ENCODE measurements at places on chromosomes 1 and 21.

- DNase-seq: no peak
- peaks cover 24% of the 10 kb centered on the region for H3K4me1 ChIP-seq
- no peak overlapping the region for H3K4me3 ChIP-seq
- H3K27me3 ChIP-seq: no peaks in the 10 kb centered on the region
- H3K27ac ChIP-seq: no peak overlapping the region
Observed at GRCh38 chr1:83997631-83998030, 1.3 kb downstream of the TTLL7 start.

GRCh38 chr1:26408604-26409003, 2.0 kb upstream of the LIN28A start:
- no peaks in the 10 kb centered on the region for H3K4me1 ChIP-seq
- H3K36me3 ChIP-seq: no peaks in the 10 kb centered on the region
- no peak overlapping the region for H3K27ac ChIP-seq
- peak; percentile 70 for DNase-seq

DNA sequence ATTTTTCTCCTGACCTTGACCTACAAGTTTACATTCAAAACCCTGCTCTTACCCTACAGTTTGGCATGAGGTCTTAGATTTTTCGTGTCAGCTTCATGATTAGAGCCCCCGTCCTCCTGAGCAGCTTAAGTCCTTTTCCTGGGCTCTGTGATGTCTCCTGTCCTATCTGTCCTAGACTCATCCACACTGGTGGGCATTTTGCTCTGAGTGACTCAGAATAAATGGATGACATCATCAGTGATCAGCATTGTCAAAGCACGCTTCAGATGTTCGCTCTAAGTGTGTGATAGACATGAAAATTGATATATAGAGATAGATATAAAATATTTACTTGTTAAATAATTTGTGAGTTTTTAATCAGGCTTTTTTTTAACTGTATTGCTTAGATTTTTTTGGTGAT, 21.8 kb downstream of the RGS13 start:
- H3K27me3 ChIP-seq: no peaks in the 10 kb centered on the region
- no peak overlapping the region for H3K4me3 ChIP-seq
- H3K4me1 ChIP-seq: no peaks in the 10 kb centered on the region
- DNase-seq: no peak

GRCh38 chr1:203667616-203668015, 41.0 kb downstream of the ATP2B4 start:
- H3K27ac ChIP-seq: no peak overlapping the region
- H3K4me3 ChIP-seq: no peak overlapping the region
- H3K4me1 ChIP-seq: peaks cover 33% of the 10 kb centered on the region
- no peaks in the 10 kb centered on the region for H3K27me3 ChIP-seq
- H3K36me3 ChIP-seq: no peaks in the 10 kb centered on the region
- peak; percentile 13 for DNase-seq

DNA sequence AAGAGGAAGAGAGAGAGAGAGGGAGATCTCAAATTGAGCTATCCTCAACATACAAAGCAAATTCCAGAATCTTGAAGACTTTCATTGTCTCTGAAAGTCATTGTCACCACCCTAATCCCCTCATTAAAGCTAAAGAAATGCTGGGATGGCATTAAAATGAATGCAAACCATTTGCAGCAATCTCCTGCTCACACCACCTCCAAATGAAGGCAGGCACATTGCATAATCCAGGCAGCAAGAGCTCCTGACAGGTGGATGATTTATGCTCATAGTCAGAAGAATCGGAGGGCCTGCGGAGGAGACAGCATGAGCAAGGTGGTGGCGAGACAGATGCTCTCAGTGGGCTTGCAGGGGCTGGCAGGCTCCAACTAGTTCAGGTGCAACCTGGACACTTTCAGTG, 90.2 kb downstream of the ESRRG start:
- no peaks in the 10 kb centered on the region for H3K27me3 ChIP-seq
- DNase-seq: no peak
- H3K4me3 ChIP-seq: no peak overlapping the region
- no peaks in the 10 kb centered on the region for H3K36me3 ChIP-seq
- H3K27ac ChIP-seq: no peak overlapping the region
- H3K4me1 ChIP-seq: no peaks in the 10 kb centered on the region

- H3K4me1 ChIP-seq: no peaks in the 10 kb centered on the region
- no peak for DNase-seq
- no peaks in the 10 kb centered on the region for H3K27me3 ChIP-seq
Observed at GRCh38 chr21:38330666-38331065, 73.9 kb downstream of the KCNJ15 start.

Data from body of pancreas (tissue), 4 donors.